ENCODE measurements at places on chromosomes 5 and 9.

DNA sequence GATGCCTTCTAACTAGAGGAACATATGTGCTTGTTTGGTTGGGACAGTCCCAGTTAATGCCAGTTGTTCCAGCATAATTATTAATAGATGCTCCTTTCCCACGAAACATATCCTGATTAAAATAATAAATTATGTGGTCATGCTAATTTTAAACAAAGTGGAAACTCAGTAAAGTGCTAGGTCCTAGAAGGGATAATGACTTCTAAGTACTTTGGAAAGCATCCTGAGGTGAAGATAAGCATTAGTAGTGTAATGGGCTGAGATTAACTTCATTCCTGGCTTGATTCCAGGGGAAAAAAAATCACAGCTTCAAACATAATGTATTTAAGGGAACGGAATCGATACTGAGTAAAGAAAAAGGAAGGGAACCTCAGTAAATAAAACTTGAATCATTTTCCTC is 213.7 kb upstream of the SNX2 start:
- DNase-seq: no peak
- H3K4me3 ChIP-seq: no peak overlapping the region
- no peak overlapping the region for H3K27ac ChIP-seq
- no peaks in the 10 kb centered on the region for H3K4me1 ChIP-seq
- H3K36me3 ChIP-seq: no peaks in the 10 kb centered on the region
- H3K27me3 ChIP-seq: no peaks in the 10 kb centered on the region

DNA sequence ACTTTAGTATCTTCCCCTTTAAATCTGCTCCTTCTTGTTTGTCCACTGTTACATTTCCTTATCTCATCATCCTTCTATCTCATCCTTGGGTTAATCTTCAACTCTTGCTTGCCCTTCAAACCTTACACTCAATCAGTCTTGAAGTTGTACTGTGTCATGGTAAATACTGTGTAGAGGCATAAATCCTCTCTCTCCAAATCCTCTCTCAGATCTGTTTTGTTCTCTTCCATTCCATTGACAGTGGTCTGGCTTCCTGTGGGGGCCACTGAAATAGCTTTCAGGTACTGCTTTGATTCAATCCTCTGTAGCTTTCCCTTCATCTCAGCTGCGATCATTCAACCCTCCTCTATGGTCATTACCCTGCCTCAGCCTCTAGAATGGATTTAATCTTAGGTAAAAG is 104.0 kb downstream of the PLCXD3 start:
- H3K27ac ChIP-seq: no peak overlapping the region
- no peaks in the 10 kb centered on the region for H3K36me3 ChIP-seq
- H3K27me3 ChIP-seq: no peaks in the 10 kb centered on the region
- DNase-seq: no peak
- H3K4me1 ChIP-seq: no peaks in the 10 kb centered on the region
- no peak overlapping the region for H3K4me3 ChIP-seq

DNA sequence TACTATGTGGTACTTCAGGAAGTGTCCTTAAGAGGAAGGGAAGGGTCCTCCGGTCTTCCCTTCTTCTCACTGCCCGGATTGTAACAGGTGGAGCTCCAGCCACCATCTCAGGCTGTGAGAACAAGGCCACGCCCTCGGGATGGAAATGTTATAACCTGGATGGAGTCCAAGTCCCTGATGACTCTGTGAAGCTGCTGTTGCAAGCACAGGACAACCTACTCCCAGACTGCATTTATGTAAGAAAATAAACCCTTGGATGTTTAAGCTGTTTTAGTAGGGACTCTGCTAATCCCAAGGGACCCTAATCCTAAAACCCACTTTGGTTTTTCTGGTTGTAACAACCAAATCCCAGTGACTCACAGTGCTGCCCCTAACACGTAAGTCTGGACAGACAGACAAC is 221.6 kb downstream of the ACTL7B start:
- no peaks in the 10 kb centered on the region for H3K27me3 ChIP-seq
- H3K4me1 ChIP-seq: no peaks in the 10 kb centered on the region
- no peaks in the 10 kb centered on the region for H3K36me3 ChIP-seq
- no peak overlapping the region for H3K27ac ChIP-seq
- no peak overlapping the region for H3K4me3 ChIP-seq

GRCh38 chr9:14345354-14346230 is 31.7 kb upstream of the NFIB start:
- H3K4me3 ChIP-seq: no peak overlapping the region
- DNase-seq: no peak
- peak overlapping the region; percentile 52 for H3K27ac ChIP-seq
- peaks cover 42% of the 10 kb centered on the region for H3K4me1 ChIP-seq
- H3K36me3 ChIP-seq: no peaks in the 10 kb centered on the region

GRCh38 chr9:102178811-102179210 is 440.4 kb upstream of the GRIN3A start:
- H3K36me3 ChIP-seq: no peaks in the 10 kb centered on the region
- no peak for DNase-seq
- no peaks in the 10 kb centered on the region for H3K4me1 ChIP-seq
- H3K27ac ChIP-seq: no peak overlapping the region

DNA sequence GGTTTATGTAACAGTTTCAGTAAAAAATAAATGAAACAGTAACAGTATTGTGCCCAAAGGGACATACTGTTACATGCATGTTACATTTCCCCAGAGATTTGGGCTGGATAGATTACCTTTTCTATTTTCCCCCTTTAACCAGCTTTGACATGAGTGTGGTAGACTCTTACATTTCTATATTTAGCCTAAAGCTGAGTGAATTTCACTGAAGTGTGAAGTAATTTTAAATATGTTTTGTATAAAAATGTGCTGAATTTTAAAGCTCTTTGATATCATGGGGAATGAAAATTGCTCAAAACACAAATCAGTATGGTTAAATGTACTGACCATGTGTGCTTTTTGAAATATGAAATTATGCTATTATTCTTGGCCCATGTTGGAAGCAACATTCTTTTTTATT is 122.3 kb upstream of the CDH10 start:
- no peaks in the 10 kb centered on the region for H3K27me3 ChIP-seq
- no peak for DNase-seq
- no peak overlapping the region for H3K27ac ChIP-seq

DNA sequence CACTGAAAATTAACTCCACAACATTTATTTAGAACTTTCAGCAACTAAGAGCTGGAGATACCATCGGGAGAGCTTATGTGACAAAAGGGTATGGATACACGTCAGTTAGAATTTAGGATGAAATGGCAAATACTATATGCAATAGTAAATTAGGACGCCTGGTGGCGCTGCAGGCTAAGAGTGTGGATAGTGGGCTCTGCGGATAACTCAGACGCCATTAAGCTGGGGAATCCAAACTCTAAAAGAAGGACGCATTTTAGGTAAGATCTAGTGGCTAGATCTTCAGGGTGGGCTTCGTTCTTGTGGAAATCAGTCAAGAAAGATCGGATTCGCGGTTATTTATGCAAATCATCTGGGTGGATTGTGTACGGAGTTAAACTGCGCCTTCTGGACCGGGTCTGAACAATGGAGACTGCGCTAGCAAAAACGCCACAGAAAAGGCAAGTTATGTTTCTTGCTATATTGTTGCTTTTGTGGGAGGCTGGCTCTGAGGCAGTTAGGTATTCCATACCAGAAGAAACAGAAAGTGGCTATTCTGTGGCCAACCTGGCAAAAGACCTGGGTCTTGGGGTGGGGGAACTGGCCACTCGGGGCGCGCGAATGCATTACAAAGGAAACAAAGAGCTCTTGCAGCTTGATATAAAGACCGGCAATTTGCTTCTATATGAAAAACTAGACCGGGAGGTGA is at the start of gene PCDHB5:
Gene PCDHB5 (plus strand): TSS at position 177 of the 688 bp plus-strand sequence. CDS start 229 bp downstream, at position 406.
- H3K27me3 ChIP-seq: no peaks in the 10 kb centered on the region
- no peak within 1 kb of the TSS for H3K27ac ChIP-seq
- H3K4me3 ChIP-seq: no peak within 1 kb of the TSS
- peak; percentile 6 for DNase-seq
- no peaks in the 10 kb centered on the region for H3K36me3 ChIP-seq
- no peaks in the 10 kb centered on the region for H3K4me1 ChIP-seq

DNA sequence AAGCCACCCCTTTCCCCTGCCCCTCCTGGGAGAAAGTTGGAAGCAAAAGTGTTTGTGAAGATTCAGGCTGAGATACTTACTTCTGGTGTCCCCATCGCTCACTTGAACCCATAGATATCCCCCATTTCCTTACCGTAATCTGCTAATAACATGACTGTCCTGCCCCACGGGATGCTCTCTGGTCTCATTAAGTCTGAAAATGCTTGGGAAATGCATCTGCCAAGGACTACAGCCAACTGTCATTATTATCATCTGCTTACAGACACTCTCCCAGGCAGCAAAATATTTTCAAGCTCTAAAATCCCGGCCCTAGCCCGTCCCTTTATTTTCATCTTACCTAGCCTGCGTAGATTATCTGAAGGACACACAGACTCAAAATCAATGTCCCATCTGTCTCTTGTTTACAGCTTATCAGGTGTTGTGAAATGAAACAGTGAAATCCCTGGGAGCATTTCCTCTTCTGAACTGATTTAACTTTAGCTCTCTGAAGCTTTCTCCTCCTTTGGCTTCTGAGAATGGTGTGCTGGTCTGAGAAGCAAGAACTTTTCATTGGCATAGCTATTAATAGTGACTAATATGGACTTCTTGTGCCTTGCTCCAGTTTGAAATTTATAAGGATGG is 126.9 kb upstream of the OSMR start:
- H3K27ac ChIP-seq: no peak overlapping the region
- H3K4me3 ChIP-seq: no peak overlapping the region
- no peak for DNase-seq
- H3K27me3 ChIP-seq: no peaks in the 10 kb centered on the region
- no peaks in the 10 kb centered on the region for H3K4me1 ChIP-seq

- DNase-seq: no peak
- H3K4me3 ChIP-seq: no peak overlapping the region
- no peak overlapping the region for H3K27ac ChIP-seq
Measured at GRCh38 chr5:112077180-112077579, 320.2 kb upstream of the NREP start.

- no peak overlapping the region for H3K4me3 ChIP-seq
- no peaks in the 10 kb centered on the region for H3K36me3 ChIP-seq
- no peaks in the 10 kb centered on the region for H3K27me3 ChIP-seq
- no peaks in the 10 kb centered on the region for H3K4me1 ChIP-seq
- DNase-seq: no peak
- no peak overlapping the region for H3K27ac ChIP-seq
Measured at GRCh38 chr9:16258708-16259107, 611.8 kb downstream of the BNC2 start.

All from thyroid gland (tissue), 4 donors.